ENCODE measurements at places on chromosomes 13 and 19.

GRCh38 chr19:39544226-39544903 lies 4.4 kb upstream of the EID2 start:
- no peak for DNase-seq

GRCh38 chr13:100611678-100612492 lies 23.3 kb upstream of the GGACT start:
- no peak for DNase-seq

GRCh38 chr19:51695088-51695487 lies 2.0 kb downstream of the SPACA6 start:
- DNase-seq = no peak

DNA sequence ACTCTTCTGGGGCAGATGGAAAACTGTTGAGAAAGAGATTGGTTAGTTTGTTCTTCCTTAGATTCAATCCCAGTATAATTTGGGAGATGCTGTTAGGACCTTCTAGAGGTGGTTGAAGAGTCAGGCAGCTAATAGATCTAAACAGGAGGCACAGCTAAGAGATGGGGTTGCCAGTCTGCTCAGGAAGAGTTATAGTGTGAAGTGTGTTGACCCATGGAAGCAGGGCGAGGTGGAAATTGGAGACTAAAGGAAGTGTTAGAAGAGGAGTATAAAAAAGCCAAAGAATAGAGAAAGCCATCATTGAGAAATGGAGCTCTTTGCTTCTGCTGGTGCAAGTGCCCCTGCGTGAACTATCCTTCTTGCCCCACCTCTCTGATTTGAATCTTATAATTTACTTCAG lies 3.8 kb upstream of the OXGR1 start:
- DNase-seq = no peak

- DNase-seq = no peak
Observed at GRCh38 chr19:49551531-49551930, 23.7 kb downstream of the RCN3 start.

GRCh38 chr19:31838163-31838815 lies 489.1 kb upstream of the TSHZ3 start:
- no peak for DNase-seq

GRCh38 chr13:39326469-39327171 lies 276.4 kb downstream of the LHFPL6 start:
- no peak for DNase-seq

- DNase-seq = no peak
Observed at GRCh38 chr13:41655997-41656396, 198.6 kb downstream of the RGCC start.

- no peak for DNase-seq
Observed at GRCh38 chr13:96792188-96792587, 202.1 kb downstream of the OXGR1 start.

- no peak for DNase-seq
Observed at GRCh38 chr13:75445717-75446499, 36.1 kb downstream of the TBC1D4 start.

GRCh38 chr13:54004026-54004699 lies 975.5 kb downstream of the OLFM4 start:
- DNase-seq = no peak

GRCh38 chr19:32022044-32022640 lies 323.3 kb upstream of the ZNF507 start:
- DNase-seq = no peak

GRCh38 chr13:42873081-42873480 lies 91.7 kb downstream of the FAM216B start:
- no peak for DNase-seq

GRCh38 chr13:51549050-51549449 lies 35.2 kb upstream of the WDFY2 start:
- no peak for DNase-seq

DNA sequence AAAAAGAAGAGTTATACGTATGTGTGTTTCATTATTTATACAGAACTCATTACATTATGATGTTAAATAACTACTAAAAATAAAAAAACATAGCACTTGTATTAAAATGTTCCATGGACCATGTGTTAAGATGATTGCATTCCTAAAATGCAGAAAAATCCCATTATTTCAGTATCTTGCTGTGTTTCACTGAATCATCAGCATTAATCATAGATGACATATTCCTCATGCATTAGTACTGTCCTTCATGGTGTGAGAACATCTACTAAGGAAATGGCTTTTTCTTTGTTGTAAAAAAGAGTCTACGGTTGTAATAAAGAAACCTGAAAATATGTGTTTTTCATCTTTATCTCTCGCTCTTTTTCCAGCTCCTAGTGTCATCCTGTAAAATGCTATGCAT lies 416.5 kb downstream of the FGF14 start:
- no peak for DNase-seq

DNA sequence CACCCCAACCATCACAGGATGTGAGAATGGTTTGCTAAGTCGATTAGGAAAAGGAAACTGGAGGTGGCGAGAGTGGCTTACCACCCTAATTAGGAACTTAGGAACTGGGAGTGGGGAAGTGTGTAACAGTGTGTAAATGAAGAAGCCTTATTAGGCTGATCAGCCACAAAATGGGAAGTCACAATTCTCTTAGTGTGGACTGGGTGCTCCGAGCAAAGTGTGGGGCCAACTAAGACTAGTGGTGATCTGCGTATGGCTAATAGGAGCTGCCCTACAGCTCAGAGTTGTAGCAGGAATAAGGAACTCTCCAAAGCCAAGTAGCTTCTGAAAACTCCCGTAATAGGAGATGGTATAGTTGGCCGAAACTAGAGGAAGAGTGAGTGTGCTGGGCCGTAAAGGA lies 7.6 kb downstream of the SIGLEC11 start:
- no peak for DNase-seq

GRCh38 chr19:30848636-30849425 lies 476.6 kb downstream of the ZNF536 start:
- no peak for DNase-seq

- peak; percentile 76 for DNase-seq
Observed at GRCh38 chr19:1470305-1471009, 8.6 kb downstream of the C19orf25 start.

GRCh38 chr13:32267836-32268439 lies 47.2 kb downstream of the ZAR1L start:
- peak; percentile 19 for DNase-seq

GRCh38 chr19:21463449-21464105 lies 41.8 kb upstream of the ZNF429 start:
- DNase-seq = no peak

DNA sequence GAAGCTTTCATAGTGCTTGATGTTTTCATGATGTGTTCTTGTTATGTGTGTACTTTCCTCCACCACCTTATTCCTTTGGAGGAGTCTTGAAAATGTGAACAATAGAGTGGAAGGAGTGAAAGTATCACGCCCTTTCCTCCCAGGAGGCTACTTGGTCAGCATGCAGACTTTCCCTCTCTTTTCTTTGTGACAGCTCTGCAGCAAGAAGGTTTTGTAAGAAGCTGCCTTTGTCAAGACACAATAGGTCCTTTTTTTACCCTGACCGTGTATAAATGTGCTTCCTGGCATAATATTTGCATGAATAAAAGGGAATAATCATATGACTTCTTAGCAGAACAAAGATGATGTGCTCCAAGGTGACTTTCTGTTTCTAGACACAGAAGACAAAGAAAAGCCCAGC lies 882.6 kb upstream of the SLITRK5 start:
- no peak for DNase-seq

DNA sequence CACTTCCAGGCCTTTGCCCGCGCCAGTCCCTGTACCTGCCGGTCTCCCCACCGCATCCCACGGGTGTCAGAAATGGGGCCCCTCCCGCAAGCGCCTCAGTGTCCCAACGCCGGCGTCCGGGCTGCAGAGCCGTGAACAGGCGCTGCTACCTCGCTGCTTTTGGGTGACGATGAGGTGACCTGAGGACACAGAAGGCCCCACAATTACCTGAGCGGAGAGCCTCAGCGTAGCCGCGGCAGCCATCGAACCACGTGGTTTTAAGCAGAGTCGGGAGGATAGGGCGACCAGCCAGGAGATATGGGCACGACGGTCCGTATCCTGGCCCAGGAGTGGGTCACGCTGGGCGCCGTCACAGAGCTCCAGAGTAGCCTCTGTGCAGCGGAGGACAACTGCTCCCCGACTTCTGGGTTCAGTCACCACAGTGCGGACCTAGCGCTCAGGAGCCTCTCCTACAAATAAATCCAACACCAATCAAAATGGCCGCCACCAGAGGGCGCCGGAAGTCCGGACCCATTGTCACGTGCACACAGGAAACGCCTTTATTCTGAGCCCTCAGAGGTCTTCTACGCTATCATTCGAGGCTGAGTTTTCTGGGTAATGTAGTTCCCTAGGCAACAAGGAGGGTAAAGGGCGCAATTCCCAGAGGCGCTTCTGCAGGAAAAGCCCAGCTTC lies at the start of gene ZNF814:
TSS of gene ZNF814 (minus strand) at position 478 of the 672 bp plus-strand sequence. CDS start at position 243, 235 bp downstream.
- peak; percentile 53 for DNase-seq

- no peak for DNase-seq
Observed at GRCh38 chr13:41130356-41130755, 2.2 kb downstream of the KBTBD6 start.

DNA sequence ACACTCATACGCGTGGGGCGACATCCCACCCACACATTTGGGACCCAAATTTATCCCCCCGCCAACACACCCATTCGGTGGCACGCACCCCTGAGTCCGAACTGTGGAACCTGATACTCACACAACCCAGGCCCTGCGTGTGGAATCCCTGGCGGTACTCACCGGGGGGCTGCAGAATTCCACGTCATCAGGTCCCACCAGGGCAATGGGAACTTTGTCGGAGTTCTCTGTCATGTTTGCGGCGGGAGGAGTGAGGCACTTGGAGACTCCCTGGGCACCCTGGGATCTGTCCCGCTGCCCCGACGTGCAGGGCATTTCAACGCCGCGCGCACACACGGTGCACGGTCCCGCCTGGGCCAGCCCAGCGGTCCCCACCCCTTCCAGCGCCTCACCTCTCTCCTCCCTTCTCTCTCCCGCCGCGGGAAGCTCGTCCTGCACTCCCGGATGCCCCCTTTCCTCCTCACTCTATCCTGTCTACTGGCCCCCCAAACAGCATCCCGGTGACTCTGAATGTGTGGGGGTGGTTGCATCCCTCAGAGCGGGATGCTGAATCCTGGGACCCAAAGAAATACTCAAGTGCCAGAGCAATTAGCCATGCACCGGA lies at the start of gene CNMD:
TSS of gene CNMD (minus strand) at position 353 of the 604 bp plus-strand sequence. CDS start at position 234, 119 bp downstream.
- DNase-seq = no peak

DNA sequence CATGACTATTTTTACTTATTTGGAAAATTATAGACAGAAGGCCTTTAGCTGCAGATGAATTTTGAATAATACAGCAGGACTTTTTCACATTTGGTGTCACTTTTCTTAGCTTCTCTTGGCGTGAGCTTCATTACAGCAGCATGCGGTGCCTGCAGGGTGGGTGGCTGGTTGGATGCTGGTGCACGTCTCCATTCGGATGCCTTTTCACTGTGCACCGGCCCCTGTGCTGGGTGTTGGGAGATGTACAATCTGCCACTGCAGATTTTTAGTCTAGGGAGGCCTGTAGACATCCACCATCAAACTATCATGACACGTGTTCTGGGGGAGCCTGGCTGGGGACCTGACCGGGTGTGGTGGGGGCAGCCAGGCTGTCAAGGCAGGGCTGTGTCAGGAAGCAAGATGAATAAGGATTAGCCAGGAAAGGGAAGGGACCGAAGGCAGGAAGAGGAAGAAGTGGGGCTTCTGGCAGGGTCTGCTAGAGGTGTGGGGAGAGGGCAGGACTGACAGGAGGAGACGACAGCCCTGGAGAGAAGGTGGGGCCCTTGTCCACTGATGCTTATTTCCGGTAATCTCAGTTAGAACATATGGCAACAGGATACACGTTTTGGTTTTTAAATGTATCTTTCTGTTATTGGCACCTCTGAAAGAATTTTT lies 88.8 kb downstream of the ARHGEF7 start:
- no peak for DNase-seq

GRCh38 chr13:19590423-19590822 lies 29.1 kb upstream of the TPTE2 start:
- DNase-seq = no peak

GRCh38 chr13:59408738-59409137 lies 755.0 kb downstream of the DIAPH3 start:
- DNase-seq = no peak

- DNase-seq = no peak
Observed at GRCh38 chr19:10717054-10717355, 874 bp upstream of the DNM2 start.

Data from GM12892 (cell line).